GM12865 (cell line): ENCODE measurements at places on chromosomes 11 and 22.

GRCh38 chr22:45574069-45574703, 71.5 kb downstream of the FBLN1 start:
- no peak for DNase-seq

DNA sequence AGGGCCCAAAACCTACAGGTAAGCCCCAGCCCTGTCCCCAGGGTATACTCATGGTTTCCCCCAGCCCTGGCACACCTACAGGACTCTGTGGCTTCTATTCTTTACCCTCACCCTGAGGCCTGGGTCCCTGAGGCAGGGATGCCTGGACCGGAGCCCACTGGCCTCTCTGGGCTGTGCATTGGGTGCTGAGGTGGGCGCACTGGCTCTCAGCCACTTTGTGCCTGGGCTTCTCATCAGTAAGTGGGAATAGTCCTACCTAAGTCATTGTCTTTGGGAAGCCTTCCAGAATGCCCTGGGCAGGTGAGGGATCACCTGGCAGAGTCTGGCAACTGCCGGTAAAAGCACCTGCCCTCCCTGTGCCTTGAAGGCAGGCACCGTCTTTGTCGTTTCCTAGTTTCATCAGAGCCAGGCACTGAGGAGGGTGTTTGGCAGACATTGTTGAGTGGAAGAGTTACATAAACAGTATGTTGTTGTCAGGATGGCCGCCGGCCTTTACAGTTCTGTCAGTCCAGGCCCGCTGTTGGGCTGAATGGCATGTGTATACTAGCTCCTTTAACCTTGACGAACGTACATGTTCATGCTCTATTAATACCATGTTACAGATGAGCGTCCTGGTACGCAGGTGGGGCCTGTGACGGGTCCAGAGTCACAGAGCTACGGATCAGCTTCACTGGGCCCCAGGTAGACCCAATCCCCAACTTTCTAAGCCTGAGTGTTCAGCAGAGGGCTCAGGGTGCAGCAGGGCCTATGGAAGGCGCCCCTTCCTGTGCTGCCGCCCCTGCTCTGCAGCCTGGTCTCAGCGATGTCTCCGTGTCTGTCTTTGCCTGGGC, 23.0 kb downstream of the SHANK3 start:
- no peak for DNase-seq

DNA sequence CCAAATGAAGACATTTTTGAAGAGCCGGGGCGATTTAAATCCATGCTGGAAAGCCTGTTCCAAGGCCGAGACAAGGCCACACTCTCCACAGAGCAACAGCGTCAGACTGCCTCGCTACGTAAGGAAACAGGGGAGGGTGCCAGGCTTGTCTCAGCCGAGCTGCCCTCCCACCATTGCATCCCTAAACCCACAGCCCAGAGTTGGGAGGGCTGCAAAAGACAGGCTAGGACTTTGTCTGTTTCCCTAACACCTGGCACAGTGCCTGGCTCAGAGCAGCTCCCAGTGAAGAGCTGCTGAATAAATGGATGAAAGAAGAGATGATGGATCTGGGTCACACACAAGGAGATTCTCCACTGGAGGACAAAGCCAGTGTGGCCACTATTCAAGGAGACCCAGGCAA, 51.3 kb upstream of the SCUBE2 start:
- DNase-seq: no peak

DNA sequence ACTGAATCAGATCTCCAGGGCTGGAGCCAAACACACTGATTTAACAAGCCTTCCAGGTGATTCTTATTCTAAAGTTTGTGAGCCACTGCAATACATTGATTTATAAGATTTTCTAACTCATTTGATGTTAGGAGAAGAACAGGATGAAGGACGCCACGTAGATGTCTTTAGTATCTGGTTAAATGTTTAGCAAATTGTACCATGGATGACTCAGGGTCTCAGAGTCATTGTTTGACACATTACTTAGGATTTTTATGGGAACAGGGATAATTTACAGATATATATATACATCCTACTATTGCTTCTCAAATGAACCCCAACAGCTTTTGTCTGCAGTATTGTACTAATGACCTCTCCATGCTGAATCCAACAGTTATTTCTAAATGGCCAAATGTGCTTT, 143.1 kb upstream of the DDI1 start:
- DNase-seq: no peak

DNA sequence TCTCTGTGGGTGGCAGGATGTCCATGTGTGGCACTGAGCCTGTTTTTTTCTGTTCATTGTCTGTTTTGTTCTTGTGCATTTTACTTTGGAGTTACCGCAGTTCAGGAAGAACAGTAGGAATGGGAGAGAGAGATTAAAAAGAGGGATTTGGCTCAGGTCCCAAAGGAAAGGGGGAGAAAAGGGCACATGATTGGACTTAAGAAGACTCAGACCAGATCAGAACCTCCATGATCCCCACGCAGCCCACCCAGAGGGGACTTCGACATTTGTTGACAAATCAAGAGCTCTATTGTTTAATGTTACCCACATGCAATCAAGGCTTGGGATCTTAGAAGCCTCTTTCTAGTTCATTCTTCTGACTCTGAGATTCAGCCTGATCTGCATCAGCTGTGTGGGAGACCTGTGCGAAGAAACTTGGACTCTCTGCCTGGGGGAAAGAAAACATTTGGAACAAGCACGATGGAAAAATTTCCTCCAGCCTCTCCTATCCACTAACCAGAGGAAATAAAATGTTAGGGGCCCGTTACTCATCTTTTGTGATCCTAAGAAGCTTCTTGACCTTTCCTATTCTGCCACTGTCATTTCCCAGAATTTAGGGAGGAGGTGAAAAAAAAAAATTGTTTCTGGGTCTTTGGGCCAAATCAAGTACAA, 119.2 kb downstream of the SPON1 start:
- no peak for DNase-seq

DNA sequence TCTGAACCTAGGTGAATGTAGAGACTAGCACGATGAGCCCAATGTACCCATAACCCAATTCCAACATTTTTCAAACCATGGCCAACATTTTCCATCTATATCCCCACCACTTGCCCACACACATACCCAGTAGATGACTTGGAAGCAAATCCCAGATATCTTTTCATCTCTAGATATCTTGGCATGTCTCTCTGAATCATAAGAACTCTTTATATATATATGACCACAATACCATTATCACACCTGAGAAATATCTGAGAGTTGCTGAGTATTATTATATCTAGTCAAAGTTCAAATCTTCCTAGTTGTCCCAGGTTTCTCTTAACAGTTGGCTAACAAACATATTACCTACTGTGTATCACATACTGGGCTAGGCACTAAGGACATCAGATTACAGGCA, 37.9 kb upstream of the NFRKB start:
- DNase-seq: no peak

- DNase-seq: no peak
Measured at GRCh38 chr22:47841156-47841555, 1078.7 kb downstream of the TBC1D22A start.

GRCh38 chr11:65642014-65642671, 4.2 kb downstream of the SIPA1 start:
- no peak for DNase-seq

- DNase-seq: no peak
Measured at GRCh38 chr11:69220561-69221051, 64.9 kb downstream of the SMIM38 start.

DNA sequence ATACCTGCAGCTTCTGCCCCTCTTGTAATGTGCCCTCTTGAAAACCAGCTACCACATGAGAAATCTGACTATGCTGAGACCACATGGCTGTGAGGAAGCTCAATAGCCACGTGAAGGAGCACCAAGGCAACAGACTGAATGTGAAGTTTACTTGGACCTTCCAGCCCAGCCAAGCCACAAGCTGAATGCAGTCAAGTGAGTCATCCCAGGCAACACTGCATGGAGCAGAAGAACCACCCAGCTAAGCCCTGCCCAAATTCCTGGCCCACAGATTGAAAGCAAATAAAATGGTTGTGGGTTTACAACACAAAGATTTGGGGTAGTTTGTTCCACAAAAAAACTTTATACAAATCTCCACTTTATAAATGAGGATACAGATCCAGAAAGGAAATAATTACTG, 114.5 kb downstream of the TIMP3 start:
- DNase-seq: no peak

DNA sequence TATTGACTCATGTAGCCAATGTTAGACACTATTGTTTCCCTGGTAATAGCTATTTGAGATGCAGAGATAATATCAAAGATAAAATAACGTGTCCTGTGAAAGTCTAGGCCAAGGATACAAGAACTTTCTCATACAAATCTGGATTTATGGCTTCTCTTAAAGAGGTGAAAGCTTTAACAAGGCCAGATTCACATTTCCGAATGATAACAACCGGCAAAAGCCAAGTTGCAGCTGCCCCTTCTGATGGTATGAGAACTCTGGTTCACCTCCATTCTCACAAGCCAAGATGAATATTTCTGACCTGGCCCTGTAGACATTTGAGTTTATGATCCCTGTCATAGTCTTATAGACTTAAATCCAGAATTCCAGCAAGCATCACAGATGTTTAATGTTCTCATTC, 230.4 kb upstream of the ZC3H12C start:
- DNase-seq: no peak

GRCh38 chr11:69326622-69327219, 32.8 kb downstream of the MYEOV start:
- no peak for DNase-seq

DNA sequence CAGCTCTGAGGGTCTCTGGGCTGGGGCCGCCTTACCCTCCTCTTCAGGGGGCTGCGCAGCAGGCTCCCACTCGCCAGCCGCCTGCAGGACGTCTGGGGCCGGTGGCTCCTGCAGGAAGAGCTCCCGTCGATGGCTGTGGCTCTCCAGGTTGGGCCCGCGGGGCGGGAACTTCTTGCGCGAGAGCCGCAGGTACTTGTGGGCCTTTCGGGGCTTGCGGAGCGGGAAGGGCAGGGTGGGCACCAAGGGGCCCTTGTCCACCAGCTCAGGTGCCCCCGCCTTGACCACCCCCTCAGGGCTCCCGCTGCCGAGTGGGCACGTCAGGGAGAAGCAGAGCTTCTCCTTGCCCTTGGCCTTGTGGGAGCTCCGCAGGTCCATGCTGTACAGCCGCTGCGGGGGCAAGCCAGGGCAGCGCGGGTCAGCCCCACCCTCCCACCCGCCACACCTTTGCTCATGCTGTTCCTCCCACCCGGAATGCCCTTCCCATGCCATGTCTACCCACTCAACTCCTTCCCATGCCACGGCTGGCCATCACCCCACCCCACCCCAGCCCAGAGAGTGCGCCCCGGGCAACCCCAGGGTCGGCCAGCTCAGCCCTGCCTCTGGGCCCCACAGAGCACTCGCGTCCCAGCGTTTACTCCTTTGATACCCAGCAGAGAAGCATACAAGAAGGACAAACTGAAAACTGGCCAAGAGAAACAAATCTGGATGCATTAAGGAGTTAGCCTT, 18.0 kb downstream of the CBX7 start:
- no peak for DNase-seq

- no peak for DNase-seq
Measured at GRCh38 chr22:43127166-43127908, 15.9 kb downstream of the MCAT start.

DNA sequence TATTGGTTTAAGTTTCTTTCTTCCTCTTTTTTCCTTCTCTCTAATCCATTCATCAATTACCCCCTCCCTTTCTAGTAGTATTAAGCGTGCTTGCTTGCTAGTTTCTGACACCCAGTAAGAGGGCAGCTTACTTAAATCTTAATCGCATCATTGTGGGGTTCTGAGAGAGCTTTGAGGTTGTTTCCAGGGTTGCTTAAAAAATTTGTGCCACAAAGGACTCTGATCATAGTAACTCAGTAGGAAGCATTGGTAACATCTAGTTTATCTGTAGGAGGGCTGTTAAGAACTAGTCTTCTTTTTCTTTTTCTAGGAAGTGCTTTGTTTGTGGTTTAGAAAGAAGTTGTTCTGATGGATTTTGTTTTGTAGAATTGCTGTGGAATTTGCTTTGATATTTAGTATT, 45.3 kb downstream of the TMEM135 start:
- DNase-seq: no peak

DNA sequence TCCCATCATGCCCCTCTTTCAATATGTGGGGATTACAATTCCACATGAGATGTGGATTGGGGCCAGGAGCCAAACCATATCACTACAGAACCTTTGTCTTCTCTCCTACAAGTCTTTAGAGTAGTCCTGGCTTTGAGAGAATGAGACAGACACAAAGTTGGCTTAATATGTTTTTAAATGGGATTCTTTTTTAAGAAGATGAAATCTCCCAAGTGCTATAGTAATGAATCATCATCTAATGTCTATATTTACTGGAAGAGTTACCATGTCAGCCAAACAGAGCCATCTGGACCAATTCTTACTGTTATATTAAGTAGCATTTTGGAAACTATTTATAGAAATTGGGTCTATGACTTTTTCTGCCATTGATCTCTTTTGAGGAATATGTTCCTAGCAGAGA, 38.1 kb upstream of the CARD18 start:
- no peak for DNase-seq

- DNase-seq: no peak
Measured at GRCh38 chr22:40407021-40407761, 36.8 kb downstream of the SGSM3 start.

DNA sequence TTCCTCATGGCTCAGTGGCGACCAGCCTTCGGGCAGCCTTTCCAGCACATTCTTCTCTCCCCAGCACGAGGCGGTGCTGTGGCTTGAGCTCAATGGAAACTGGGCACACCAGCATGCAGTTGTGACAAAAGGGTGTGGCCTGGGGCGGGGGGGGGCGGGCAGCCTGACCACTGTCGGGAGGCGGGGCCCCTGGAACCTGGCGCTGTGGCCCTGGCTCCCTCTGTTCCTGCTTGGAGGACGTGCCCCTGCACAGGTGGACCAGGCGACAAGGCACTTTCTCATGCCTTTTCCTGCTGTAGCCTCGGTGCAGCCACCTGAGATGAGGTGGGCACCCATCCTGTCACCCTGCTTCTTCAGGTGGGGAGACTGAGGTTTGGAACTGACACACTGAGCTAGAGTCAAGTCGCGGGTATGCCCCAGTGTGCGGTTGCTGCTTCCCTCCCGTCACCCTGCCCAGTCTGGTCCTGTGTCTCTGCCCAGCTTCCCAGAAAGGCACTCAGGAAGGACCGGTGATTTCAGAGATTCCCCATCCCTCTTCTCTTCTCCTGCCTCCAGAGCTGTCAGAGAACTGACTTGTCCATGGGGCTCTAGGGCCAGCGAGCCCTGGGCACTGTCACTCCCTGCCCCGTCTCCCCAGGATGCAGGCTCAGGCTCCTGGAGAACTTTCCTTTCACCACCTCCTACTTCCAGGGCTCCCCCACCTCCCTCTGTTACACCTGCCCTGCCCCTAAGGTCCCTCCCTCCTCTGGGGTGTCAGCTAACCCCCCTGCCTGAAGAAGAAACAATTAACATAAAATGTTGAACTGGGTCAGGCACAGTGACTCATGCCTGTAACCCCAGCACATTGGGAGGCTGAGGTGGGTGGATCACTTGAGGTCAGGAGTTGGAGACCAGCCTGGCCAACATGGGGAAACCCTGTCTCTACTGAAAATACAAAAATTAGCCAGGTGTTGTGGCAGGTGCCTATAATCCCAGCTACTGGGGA, 9.9 kb downstream of the B3GAT1 start:
- no peak for DNase-seq

DNA sequence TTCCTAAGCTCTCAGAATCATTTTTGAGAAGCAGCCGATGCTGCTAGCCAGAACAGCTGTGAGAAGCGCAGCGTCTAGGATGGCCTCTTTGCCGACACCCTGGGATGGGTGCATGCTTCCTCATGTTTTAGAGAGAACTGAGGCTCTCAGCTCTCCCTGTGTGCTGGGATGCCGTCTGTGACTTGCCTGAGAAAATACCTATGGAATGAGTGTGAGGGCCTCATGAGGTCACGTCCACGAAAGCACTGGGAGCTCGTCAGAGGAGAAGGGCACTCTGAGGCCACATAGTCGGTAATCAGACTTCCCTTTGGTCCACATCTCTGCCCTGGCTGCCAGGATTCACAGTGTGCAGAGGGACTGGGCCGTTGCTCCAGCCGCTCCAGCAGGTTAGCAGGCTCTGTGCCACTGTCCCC, 54.7 kb downstream of the MICAL3 start:
- no peak for DNase-seq
